ENCODE measurements at places on chromosomes 3 and 15.

DNA sequence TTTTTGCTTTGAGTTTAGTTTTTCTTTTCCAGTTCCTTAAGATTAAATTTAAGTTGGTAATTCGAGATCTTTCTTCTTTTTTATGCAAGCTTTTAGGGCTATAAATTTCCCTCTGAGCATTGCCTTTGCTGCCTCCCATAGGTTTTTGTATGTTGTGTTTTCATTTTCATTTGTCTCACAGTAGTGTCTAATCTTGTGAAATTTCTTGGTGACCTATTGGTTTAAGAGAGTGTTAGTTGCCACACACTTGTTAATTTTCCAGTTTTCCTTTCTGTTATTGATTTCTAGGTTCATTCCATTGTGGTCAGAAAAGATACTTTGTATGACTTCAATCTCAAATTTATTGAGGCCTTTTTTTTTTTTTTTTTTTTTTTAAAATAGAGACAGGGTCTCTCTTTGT, 18.3 kb upstream of the IL20RB start:
- DNase-seq: no peak

- DNase-seq: no peak
These were observed 2.1 kb upstream of the ACKR4 start for GRCh38 chr3:132595014-132595413.

GRCh38 chr3:111485086-111485485, 56.9 kb upstream of the CD96 start:
- no peak for DNase-seq

- no peak for DNase-seq
These were observed 220.4 kb downstream of the SNRPN start for GRCh38 chr15:25175033-25175788.

DNA sequence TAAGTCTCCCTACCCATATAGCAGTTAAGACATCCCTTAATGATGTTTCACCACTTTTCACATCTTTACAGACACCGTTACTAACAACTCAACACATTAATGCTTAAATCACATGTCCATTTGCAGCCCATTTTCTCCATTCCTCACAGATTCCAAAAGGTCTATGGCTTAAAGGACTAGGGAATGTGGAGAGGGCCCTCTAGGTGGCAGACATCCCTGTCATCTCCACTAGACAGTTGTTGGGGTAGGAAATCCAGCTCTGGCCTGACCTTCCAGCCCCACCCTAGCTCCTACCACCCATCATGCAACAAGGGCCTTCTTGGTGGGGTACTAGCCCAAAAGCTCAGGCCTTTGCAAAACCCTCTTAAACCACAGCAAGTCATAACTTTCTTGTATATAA, 25.2 kb downstream of the CPEB1 start:
- no peak for DNase-seq

- no peak for DNase-seq
These were observed 604.9 kb upstream of the CFAP20DC start for GRCh38 chr3:59654480-59655417.

DNA sequence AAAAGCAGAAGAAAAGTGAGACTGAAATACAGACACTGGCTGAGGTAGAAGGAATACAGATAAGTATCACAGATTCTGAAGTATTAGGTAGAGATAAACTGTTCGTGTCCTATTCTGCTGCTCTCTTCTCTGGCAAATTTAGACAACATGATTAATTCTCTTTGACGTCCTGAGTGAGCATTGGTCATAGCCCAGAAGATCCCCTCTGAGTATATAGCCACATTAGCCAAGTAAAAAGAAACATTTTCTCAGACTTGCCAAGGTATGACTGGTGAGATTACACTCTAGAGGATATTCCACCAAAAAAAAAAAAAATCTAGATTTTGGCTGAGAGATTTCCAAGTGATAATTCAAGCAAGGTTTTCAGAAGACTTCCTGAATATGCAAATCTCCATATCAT, 111.4 kb upstream of the ALCAM start:
- DNase-seq: no peak

DNA sequence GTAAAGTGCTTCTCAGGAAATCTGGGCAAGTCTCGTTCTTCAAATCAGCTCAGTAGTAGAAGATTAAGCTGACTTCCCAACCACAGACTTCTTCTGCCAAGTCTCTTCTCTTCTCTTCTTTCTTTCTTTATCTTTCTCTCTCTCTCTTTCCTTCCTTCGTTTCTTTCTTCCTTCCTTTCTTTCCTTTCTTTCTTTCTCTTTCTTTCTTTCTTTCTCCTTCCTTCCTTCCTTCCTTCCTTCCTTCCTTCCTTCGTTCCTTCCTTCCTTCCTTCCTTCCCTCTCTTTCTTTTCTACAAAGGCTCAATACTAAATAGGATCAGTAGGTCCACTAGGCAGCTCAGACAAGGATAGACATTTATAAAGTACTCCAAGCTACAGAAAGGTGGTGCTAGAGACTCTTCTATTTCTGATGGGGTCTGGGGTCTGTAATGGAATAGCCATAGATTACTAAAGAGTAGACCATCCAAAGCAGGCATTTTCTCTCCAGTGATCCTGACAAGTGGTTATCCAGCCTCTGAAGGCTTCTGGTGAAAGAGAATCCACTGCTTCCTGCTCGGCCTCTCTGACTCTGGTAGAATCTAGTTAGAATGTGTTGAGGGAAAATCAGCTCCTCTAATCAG, 100.8 kb downstream of the TPRG1 start:
- DNase-seq: no peak

DNA sequence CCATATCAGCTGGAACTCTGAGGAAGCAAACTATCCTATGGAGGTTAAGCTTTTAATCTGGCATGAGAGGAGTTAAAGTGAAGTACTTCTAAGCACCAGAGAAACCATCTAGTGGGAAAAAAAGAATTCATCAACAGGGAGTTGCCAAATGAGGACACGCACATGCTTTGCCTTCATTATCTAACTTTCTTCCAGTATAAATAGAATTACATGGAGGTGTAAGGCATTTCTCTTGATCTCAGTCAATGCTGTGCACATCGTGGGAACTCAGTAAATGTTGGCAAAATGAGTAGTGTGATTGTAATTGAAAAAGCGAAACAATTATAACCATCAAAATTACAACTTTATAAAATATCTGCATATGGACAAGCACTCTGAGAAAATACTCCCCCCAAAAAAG, 8.0 kb upstream of the GSK3B start:
- no peak for DNase-seq

DNA sequence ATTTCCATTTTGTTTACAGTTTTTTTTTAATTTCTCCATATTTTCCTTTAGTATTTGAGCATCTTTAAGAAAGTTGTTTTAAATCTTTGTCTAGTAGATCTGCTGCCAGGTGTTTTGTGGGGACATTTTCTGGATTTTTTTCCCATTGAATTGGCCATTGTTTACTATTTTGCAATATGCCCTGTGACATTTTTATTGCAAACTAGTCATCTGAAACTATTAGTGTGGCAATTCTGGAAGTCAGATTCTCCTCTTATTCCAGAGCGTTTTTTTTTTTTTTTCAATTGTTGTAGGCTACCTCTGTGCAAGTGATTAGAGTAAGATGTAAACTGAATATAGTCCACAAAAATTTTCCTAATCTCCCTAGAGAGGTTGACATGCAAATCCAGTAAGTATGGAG, 334.2 kb downstream of the PYDC2 start:
- no peak for DNase-seq

DNA sequence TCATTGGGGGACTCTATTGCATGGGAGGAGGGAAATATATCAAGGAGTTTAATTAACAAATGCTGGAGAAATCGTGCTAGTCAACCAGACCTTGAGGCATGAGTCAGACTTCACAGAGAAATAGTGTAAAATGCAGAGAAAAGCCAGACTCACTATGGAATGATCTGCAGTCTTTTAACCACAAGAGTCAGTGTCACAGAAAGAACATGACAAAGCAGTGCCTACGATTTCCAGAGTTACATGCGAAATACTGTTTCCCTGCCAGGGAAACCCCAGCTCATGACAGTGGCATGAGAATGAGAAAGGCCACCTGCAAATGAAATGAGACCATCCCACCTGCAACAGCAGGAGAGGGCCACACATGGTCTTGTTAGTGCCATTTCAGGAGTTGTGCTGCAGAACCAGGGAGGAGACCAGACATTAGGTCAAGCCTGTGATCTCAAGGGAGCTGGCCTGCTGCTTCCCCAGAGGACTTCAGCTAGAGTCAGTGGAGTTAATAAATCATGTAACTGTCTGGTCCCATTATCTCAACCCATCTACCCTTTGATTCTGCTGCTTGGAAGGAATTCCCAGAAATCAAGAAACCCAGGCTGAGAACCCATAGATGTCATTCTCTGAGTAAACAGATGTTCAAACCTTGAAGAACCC, 79.0 kb downstream of the ERC2 start:
- no peak for DNase-seq

DNA sequence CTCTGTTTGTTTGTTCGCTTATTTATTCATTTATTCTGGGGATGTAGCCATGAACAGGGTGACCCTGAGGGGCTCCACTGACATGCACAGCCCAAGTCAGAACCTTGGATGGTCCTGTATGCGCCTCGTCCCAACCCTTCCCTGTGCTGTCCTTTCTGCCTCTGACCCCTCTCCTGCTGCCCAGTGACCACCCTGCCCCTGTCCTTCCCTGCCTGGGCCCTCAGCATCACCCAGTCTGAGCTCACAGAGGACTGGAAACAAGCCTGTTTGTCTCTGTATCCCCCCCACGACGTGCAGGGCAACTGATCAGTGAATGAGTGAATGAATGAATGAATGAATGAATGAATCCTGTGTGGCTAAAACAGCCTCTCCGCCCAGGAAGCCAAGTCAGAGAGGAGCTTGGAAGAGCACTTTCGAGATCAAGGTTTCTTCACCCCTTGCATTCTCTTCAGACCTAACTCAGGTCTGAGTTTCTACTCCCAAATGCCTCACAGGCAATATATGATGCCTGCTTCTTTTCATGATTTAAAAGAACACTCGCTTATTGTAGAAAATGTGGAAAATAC, 157.7 kb downstream of the SMAD6 start:
- DNase-seq: no peak

- peak; percentile 25 for DNase-seq
These were observed 62.1 kb upstream of the SLC6A11 start for GRCh38 chr3:10753964-10754363.

- DNase-seq: no peak
These were observed 119.4 kb upstream of the ROBO2 start for GRCh38 chr3:76920511-76920910.

GRCh38 chr3:69189487-69189886, 67.1 kb upstream of the LMOD3 start:
- no peak for DNase-seq

DNA sequence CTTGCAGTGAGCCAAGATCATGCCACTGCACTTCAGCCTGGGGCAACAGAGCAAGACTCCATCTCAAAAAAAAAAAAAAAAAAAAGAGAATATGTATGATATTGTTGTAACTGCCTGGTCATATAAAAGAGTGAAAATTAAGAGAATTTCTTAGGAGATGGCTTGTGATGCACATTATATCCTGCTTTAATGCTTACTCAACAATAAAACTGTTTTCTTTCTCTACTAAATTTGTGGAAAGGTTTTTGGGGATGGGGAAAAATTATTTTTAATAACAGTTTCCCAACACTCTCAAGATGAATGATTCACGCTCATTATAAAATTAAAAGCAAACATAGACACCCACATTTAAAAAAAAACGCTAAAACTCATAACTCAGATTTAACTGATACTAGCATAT, 1163.0 kb downstream of the SI start:
- DNase-seq: no peak

- DNase-seq: no peak
These were observed 83.0 kb downstream of the NPTN start for GRCh38 chr15:73550190-73550589.

GRCh38 chr3:79423417-79423816, 344.4 kb downstream of the ROBO1 start:
- no peak for DNase-seq

DNA sequence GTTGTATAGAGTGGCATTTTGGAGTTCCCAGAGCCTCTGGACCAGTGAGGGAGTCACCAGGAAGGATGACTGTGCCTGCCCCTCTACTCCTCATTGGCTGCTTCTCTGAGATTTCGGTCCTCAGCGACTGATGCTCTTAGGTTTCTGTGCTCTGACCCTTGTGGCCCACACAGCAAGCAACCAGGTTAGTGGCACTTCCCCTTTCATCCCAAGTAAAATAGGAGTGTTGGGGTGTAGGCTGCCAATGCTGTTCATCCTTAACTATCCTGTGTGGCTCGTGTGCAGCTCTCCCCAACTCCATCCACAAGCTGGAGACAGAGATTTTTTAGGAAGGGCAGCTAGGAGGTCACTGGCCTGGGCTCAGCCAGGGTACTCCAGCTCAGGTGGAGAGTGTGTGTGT, 21.3 kb downstream of the PRR23A start:
- no peak for DNase-seq

DNA sequence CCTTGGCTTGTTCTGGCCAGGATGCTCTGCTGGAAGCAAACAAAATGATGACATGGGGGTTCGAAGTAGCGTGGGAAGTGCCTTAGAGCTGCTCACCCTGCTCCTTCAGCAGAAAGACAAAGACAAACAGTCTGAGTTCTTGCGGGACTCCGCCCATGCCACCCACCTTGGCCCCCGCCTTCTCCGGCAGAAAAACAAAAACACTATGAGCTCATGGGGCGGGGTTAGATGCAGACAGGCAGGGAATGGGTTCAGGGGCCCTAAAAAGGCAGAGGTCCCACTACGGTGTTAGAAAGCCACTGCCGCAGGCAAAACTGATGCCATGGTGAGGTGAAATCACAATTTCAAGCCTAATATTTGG, 9.7 kb upstream of the NCKIPSD start:
- DNase-seq: no peak

DNA sequence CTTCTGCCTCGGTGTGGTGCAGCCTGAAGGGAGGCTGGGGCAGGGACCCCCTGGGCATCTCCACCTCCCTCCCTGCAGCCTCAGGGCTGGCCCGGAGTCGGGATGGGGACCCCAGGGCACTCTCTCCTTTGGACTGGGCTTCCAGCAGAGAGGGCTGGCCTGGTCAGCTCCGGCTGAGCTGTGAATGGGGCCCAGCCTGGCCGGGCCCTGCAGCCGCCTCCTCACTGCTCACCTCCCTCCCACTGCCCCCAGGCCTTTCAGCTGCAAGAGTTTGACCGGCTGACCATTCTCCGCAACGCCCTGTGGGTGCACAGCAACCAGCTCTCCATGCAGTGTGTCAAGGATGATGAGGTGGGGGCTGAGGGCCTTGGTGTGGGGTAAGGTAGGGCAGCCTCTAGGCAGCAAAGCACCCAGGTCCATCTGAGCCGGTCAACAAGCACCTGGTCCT, 36.0 kb downstream of the PSTPIP1 start:
- peak; percentile 1 for DNase-seq

- DNase-seq: no peak
These were observed 95.3 kb downstream of the DAPK2 start for GRCh38 chr15:63950911-63951481.

- no peak for DNase-seq
These were observed 26.2 kb downstream of the HES1 start for GRCh38 chr3:194162070-194162678.

DNA sequence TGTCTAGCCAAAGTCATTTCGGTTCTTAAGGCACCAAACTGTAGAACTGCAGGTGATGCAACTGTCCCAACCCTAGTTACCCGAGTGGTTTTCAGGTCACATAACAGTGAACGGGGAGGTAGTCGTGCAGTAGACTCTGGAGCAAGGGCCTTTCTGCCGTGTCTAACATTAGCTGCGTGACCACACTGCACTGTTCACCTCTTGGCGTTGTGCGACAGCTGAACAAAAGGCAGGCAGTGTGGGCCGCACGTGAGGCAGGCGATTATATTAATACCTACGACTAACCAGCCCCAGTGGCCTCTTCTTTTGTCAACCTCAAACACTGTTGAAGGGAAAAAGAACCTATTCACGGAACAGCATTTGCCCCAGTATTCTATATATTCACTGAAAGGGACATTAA, 2.8 kb downstream of the LRRN1 start:
- DNase-seq: no peak

- DNase-seq: no peak
These were observed 35.0 kb downstream of the CTSH start for GRCh38 chr15:78909791-78910228.

All from stimulated activated CD4-positive, alpha-beta T cell treated with anti-CD3 and anti-CD28 coated beads, Interleukin-15, amount 100 ng/mL, for 1 hour (primary cell).